ENCODE measurements at places on chromosomes 7 and 10.
A peak's percentile ranks its signal among the peaks of the same experiment; 100 is the strongest.

- peak; percentile 42 for DNase-seq
These were observed 2.5 kb upstream of the MACC1 start for GRCh38 chr7:20219446-20220292.

- peak; percentile 12 for DNase-seq
These were observed 484.2 kb downstream of the ANKRD7 start for GRCh38 chr7:118708741-118709140.

GRCh38 chr10:86710987-86711512 lies 42.7 kb downstream of the LDB3 start:
- DNase-seq, result peak; percentile 84

- no peak for DNase-seq
These were observed 924.5 kb upstream of the KCND2 start for GRCh38 chr7:119348491-119348890.

- no peak for DNase-seq
These were observed 33.9 kb upstream of the XPNPEP1 start for GRCh38 chr10:109957092-109957797.

DNA sequence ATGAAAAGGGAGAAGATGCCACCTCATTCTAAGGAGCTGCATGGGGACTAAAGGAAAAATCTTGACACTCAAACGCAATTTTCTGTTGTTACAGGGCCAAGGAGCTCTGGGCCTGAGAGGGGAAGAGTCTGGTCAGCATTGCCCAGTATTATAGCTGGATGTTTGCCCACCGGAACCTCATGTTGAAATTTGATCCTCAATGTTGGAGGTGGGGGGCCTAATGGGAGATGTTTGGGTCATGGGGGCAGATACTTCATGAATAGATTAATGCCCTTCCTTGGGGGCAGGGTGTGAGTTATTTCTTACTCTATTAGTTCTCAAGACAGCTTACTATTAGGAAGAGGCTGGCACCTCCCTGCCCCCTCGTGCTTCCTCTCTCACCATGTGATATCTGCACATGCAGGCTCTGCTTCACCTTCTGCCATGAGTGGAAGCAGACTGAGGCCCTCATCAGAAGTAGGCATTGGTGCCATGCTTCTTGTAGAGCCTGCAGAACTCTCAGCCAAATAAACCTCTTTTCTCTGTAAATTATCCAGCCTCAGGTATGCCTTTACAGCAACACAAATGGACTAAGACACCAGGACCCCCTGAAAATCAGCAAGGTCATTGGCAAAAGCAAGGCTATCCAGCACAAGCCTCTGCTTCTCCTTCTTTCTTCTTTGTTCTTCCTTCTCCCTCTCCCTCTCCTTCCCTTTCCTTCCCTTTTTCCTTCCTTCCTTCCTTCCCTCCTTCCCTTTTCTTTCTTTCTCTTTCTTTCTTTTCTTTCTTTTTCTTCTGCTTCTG lies 15.1 kb downstream of the GCK start:
- DNase-seq, result no peak

- no peak for DNase-seq
These were observed 26.0 kb downstream of the KBTBD2 start for GRCh38 chr7:32865448-32866030.

GRCh38 chr10:5812283-5813090 lies 747 bp downstream of the GDI2 start:
- peak; percentile 38 for DNase-seq

DNA sequence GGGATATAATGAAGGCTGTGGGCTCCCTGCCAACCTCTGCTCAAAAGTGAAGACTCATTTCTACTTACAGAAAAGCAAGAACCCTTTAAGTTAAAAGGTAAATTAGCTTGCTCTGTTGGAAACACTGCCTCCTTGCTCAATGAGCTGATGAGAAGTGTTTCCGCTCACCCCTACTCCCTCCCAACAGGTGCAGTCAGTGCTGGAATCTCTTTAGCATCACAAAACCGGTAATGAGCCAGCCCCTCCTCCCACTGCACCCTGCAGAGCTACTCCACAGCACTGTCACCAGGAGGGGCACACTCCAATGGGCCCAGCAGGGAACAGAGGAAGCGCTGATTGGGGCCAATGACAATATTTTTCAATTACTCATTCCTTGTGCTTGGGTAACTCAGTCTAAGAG lies 262.5 kb downstream of the TCERG1L start:
- no peak for DNase-seq

GRCh38 chr7:67435894-67436535 lies 439.4 kb downstream of the TYW1 start:
- no peak for DNase-seq

DNA sequence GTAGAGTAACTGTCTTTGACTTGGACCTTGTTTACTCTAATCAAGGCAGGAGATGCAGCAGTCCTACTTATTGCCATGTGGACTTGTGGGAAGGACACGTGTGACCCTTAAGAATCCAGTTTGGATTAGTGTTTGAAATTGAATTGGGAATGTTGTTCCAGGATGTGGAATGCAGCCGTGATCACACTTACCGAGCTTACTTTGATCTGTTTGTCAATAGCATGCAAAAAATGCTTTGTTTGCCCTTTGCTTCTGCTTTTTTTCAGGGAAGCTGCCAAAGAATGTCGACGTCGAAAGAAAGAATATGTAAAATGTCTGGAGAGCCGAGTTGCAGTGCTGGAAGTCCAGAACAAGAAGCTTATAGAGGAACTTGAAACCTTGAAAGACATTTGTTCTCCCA lies 84.7 kb downstream of the CREM start:
- peak; percentile 33 for DNase-seq

DNA sequence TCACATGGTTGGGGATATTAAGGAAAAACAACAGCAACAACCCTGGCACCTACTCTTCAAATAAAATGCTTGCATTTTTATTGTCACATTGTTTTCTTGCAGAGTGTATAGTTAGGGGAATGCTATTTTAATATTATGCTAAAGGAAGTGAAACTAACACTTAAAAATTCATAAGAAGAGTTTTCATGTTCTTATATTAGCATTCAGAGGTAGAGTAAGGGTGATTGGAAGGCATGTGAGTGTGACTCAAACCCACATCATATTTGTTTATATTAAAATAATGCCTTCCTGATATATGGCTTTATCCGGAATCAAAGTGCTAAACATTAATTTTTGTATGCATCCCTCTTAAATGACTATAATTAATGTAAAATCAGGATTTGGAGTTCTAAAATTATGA lies 59.8 kb upstream of the TES start:
- DNase-seq, result no peak

GRCh38 chr7:21028186-21028585 lies 241.5 kb upstream of the SP8 start:
- DNase-seq, result no peak

GRCh38 chr7:73831834-73832651 lies 1.2 kb downstream of the CLDN4 start:
- no peak for DNase-seq

Data from globus pallidus (tissue), 1 donor.